Fibroblast of lung (primary cell): ENCODE measurements at places on chromosomes 4 and X. TPM values are rescaled to one million over a fixed set of nuclear protein-coding genes. Genes with fewer than 3 reads are reported as not detected.

MED14 gene
- total RNA-seq = 8.5 and 18.3 TPM in 2 replicates

HMGN5 gene
- 1.5 and 1.7 TPM in 2 replicates for total RNA-seq

MYOZ2 gene
- total RNA-seq = 0.17 and 0.26 TPM in 2 replicates

VCX3B gene
- total RNA-seq = not detected in 2 replicates

EMCN gene
- under 0.01 TPM in 1 of 2 replicates, not detected in the other for total RNA-seq

- no peak for DNase-seq
Measured at GRCh38 chr4:42644897-42645296, 12.0 kb downstream of the ATP8A1 start.

DNA sequence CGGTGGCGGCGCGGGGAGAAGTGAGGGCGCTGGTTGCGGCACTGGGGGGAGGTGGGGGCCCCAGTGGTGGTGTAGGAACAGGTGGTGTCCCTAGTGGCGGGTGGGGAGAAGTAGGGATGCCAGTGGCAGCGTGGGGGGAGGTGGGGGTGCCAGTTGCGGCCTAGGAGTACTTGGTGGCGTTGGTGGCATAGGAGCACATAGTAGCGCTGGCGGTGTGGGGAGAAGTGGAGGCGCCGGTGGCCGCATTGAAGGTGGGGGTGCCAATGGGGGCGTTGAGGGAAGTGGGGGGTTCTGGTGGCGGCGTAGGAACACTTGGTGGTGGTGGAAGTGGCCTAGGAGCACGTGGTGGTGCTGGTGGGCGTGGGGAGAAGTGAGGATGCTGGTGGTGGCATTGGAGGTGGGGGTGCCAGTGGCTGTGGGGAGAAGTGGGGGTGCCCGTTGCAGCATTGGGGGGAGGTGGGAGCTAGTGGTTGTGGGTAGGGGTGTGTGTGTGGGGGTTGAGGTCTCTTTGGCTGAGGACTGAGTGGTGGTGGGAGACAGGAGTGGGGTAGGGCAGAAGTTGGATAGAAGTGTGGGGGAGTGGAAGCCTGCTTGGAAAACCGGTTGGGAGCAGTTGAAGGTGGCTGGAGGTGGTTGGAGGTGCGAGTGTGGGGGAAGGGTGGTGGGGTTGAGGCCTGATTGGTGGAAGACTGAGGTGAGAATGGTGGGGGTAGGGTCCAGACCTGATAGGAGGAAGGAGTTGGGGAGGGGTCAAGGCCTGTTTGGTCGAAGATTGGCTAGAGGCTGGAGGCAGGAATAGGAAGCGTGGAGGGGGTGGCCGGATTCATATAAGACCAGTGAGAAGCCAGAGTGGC is 1.1 kb downstream of the GCNA start:
- no peak for DNase-seq

GRCh38 chrX:153469811-153470410 is 465 bp downstream of the HAUS7 start:
- DNase-seq = no peak

- peak; percentile 9 for DNase-seq
Measured at GRCh38 chr4:152166567-152166966, 369.3 kb downstream of the FBXW7 start.

- no peak for DNase-seq
Measured at GRCh38 chrX:50712777-50713176, 101.2 kb downstream of the SHROOM4 start.

DNA sequence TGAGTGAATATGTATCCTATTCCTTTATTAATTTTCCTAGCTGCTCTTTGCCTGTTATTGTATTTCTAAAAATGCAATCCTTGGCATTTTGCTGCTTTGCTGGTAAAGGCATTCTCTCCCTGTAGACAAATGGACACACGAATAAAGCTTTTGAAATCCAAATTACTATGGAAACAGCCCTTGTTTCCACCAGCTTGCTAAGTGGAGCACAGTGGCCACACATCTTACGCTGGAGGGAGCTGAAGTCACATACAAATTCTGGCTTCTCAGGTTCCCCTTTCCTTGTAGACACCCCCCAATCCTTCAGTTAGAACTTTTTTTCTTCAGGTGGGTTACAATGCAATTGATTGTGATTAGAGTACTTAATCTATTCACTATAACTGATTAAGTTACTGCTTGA is 66.2 kb downstream of the AGA start:
- DNase-seq = no peak

DNA sequence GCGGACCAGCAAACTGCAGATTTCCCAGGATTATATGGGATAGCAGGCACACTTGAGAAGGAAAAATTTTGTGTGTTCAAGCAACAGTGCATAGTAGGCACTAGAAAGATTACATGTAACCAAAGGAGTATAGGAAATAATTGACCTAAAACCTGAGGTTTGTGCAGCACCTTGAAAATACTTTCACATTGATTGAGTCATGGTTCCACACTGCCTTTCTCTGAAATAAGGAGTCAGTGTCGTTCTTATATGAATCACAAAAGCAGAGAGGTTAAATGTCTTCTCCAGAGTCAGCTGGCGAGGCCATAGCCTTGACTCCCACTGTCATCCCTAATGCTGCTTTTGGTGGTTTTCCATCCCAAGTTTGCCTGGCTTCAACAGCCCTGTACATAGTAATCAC is 138.9 kb downstream of the SOWAHB start:
- DNase-seq = no peak

DNA sequence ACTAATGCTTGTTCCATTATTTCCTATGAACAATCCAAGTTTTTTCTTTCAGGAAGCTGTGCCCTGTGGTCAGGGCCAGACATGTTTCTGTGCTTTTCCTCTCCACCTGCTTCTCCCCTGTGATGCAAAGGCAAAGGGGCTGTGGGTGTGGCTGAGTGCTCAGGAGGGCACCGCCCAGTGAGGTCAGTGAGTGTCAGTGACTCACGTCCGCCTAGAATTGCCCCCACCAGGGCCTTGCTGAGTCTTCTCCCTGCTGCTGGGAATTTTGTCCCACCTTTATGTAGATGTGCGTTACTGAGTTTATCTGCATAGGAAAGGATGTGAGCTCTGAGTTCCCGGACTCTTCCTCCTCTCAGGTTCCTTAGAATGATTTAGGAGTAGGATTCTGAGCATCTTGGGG is 283.2 kb downstream of the DCHS2 start:
- DNase-seq = no peak

DNA sequence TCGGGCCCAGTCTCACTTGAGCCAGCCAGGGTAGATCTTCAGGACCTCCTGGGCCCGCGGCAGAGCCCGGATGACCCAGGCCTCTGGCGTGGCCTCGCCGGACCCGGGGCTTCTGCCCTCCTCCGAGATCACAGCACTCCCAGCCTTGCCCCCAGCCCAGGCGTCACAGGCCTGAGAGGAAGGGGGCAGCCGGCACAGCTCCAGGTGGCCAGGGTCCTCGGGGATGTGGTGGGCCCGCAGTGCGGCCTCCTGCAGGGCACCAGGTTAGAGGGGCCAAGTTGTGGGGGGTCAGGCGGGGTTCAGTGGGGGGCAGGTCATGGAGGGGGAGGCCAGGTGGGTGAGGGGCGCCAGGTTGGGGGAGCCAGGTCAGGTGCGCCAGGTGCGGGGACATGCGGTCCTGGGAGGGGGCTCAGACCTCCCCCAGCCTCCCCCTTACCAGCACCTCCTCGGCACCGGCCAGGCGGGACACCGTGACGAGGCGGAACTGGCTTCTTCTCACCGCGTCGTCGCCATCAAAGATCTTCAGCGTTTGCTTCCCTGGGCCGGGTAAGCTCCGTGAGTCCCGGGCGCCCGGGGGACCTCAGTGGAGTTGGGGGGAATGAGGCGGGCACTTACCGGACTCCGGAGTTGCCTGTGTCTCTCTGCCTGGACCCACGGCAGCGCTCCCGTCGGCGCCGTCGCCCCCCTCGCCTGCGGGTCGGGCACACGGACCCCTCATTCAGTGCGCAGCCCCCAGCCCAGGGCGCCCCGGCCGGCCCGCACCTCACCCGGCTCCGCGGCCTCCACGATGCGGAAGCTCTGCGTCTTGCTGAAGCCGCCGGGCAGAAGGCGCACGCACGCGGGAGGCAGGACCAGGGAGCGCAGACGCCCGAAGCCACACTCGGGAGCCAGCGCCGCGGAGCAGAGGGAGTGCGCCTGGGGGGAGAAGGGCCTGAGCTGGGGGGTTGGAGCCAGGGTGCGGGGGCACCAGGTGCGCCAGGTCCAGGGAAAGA is 6.0 kb downstream of the DGKQ start:
- no peak for DNase-seq

DNA sequence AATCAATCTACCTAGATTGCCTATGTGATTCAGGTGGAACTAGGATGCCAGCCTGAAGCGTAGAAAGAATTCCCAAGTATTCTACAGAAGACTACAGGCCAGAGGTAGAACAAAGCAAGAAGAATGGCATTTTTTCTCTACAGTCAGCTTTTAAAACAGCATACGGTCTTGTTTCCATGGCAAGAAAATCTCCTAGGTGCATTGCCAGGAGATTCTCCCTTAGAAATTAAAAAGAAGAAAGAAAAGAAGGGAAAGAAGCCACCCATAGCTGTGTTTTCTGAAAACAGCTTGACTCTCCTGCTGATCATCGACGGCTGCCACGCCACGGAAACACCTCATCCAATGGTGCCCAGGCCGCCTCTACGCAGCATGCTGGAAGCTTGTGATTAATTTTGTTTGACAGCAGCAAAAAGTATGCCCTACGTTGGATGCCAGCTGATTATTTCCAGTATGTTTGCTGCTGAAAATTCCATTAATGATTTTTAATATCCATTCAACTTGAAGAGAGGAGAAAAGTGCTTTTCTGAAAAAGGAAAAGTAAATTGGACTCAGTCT is 24.1 kb downstream of the ANK2 start:
- no peak for DNase-seq

- peak; percentile 75 for DNase-seq
Measured at GRCh38 chr4:152515678-152516077, 20.2 kb downstream of the FBXW7 start.

GRCh38 chrX:49991758-49992157 is 69.4 kb downstream of the CLCN5 start:
- no peak for DNase-seq

DNA sequence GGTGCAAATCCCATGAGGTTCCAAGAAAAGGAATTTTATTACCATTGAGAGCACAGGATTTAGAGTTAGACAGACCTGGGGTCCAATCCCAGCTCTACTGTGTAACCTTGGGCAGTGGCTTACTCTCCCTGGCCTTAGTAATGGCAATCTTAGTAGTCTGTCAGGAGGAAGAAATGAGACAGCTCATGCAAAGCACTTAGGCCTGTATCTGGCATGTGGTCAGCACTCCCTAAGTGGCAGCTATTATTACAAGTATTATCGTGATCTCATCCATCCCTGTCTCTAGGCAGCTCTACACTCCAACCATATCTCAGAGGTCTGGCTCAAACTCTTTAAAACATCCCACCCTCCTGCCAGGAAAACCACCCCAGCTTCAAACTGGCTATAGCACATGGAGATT is 129.6 kb upstream of the NALF2 start:
- no peak for DNase-seq

DNA sequence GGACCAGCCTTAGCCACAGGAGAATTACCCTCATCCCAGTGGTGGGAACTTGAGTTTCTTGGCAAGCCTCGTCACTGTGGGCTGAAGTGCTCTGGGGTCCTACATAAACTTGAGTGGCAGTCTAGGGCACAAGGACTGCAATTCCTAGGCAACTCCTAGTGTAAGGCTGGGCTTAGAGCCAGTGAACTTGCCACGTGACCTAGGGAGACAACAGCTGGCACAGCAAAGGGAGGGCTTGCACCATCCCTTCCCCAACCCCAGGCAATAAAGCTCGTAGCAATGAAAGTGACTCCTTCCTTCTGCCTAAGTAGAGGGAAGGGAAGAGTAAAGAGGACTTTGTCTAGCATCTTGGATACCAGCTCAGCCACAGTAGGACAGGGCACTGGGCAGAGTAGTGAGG is 81.8 kb downstream of the TEX11 start:
- DNase-seq = no peak

DNA sequence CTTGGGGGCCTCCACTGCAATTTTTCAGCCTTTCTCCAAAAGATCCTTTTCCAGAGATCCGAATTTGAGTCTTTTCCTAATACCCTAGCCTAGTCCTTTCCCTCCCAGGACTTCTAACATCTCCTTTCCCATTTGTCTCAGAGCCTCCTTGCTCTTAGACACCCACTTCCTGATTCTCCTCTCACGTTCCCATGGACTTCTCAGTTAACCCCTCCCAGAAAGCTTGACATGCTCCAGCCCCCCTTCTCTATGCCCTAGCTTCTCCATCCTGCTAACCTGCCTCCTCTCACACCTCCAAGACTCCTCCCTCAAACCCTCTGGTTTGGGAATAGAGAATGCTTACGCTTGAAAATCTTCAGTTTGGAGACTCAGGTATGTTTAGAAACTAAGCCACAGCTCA is 2.5 kb downstream of the UBA1 start:
- DNase-seq = no peak

DNA sequence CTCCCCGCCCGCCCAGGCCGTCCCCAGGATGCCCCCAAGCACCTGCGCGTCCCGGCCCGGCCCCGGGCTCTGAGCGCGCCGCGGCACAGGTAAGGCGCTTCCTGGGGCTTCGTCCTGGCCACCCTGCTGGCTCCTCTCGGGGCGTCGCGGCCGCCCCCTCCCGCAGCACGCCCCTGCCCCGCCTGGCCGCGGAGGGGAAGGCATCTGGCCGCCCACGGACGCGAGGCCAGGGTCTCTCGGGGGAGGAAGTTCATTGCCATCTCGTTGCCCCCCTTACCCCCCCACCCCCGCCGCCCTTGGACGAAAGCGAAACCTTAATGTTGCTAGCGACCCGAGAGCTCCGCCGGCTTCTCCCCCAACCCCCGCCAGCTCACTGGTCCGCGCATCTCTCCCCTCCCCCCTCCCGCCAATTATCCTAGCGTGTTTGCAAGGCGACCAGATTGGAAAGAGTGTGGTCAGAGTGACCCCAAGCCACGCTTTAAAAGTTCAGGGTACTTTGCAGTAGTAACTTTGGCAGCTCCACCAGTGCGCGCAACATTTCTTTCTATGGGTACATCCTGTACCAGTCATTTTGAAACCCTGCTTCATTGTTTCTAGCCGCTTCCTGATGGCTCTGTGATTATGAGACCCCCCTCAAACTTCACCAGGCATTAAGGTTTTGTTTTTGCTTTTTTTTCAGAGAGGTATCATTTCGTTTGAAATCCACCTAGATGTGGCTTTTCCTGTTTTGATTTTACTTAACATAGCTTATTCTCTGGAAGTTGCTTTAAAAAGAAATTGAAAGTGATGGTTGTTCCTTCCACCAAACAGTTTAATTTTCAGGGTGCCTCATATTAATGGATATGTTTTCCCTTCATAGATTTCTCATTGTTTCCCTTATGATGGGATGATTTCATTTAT is 626 bp downstream of the TBC1D1 start:
- peak; percentile 15 for DNase-seq

DNA sequence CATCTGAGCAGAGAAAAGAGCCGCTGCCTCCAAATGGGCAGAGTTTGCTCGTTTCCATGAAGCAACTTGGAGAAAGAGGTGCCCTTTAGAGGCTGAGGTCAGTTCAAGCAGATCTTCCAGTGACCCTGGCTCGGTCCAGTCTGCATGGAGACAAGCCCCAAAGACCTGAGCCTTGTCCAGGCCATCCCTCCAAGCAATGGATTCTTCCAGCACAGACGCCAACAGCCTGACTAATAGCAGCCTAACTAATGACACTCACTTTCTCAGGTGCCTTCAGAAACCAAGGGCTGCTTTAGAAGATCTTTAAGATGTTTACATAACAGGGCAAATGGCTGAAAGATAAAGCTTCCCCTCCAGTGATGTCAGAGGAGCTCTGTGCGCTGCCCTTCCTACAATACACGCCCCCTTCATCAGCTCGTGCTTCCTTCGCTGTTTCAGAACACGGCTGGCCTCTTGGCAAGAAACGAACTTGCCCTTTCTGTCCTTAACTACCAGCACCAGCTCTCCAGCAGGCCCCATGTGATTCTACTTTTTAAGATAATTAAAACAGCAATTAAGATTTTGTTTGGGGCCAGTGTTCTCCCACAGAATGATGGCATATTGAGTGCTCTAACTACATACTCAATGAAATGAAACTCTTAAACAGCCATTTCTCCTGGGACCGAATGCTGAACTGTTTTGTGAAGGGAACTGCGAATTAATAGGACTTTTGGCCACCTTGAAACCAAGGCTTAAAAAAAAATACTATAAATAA is 119.0 kb downstream of the GPR143 start:
- DNase-seq = no peak
